ENCODE measurements at places on chromosomes 6 and 20.

DNA sequence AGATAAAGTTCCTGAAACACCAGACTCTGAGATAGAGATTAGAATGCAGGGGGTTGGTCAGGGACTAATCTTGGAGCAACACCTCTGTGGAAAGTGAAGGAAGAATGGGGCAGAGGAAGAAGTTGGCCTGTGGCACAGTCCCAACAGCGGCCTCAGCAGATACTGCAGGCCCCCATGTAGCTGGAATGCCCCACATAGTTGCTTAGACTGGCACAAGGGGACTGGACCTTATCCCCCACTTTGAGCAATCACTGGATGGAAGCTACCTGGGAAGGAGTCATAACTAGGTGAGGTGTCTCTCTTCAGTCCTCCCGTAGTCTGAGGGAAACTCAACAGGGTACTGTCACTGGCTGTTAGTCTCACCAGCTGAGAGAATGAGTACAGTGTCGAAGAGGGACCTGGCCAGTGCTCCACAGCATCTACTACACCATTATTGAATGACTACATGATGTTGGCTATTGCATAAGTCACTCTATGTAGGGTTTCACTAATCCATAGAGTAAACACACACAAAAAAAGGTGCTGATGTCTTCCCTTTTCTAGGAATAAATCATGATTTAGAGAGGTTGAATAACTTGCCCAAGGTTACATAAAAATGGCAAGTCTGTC, 47.5 kb downstream of the ADGRG6 start:
- H3K36me3 ChIP-seq: no peaks in the 10 kb centered on the region
- no peaks in the 10 kb centered on the region for H3K27me3 ChIP-seq
- no peaks in the 10 kb centered on the region for H3K4me1 ChIP-seq
- H3K27ac ChIP-seq: no peak overlapping the region

DNA sequence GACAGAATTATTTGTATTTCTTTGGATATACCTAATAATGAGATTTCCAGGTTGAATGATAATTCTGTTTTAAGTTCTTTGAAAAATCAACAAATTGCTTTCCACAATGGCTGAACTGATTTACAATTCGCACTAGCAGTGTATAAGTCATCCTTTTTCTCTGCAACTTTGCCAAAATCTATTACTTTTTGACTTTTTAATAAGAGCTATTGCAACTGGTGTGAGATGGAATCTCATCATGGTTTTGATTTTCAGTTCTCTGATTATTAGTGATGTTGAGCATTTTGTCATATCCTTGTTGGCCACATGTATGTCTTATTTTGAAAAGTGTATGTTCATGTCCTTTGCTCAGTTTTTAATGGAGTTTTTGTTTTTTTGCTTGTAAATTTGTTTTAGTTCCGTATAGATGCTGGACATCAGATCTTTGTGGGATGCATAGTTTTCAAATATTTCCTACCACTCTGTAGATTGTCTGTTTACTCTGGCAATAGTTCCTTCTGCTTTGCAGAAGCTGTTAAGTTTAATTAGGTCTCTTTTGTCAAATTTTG, 409.8 kb upstream of the CITED2 start:
- H3K27me3 ChIP-seq: no peaks in the 10 kb centered on the region
- H3K4me1 ChIP-seq: no peaks in the 10 kb centered on the region
- no peak for DNase-seq
- no peak overlapping the region for H3K27ac ChIP-seq

GRCh38 chr6:98828941-98829411, 5.4 kb upstream of the POU3F2 start:
- no peak overlapping the region for H3K4me3 ChIP-seq
- peaks cover 2% of the 10 kb centered on the region for H3K27me3 ChIP-seq
- H3K27ac ChIP-seq: no peak overlapping the region
- no peaks in the 10 kb centered on the region for H3K4me1 ChIP-seq
- DNase-seq: no peak

DNA sequence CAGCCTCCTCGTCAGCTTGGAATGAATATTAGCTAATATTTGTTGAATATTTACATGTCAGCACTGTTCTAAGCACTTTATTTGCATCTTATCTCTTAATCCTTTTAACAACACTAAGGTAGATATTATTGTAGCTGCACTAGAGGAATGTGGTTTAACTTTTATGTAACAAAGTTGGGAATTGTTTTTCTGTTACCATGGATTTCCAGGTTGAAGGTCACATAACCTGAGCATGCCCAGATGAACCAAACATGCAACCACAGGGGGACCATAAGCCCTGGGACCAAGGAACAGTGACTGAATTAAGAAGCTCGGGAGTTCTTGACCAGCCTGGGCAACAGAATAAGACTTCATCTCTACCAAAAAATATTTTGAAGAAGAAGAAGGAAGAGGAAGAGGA, 29.1 kb upstream of the YWHAB start:
- H3K27me3 ChIP-seq: no peaks in the 10 kb centered on the region
- H3K36me3 ChIP-seq: no peaks in the 10 kb centered on the region
- no peak overlapping the region for H3K4me3 ChIP-seq
- no peak overlapping the region for H3K27ac ChIP-seq

DNA sequence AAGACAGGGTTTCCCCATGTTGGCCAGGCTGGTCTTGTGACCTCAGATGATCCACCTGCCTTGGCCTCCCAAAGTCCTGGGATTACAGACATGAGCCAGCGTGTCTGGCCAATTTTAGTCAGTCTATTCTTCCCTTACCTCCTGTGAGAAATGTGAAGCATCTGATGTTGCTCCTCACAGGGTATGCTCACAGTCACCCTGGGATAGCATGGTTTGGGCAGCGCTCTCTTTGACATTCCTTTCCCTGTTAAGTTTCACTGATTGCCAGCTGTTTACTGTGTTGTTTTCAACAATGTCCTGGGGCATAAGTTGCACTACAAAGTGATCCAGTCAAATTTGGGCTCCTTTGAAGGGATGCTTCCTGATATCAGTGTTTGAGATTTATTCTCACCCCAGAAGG, 13.1 kb downstream of the CDC5L start:
- H3K36me3 ChIP-seq: peaks cover 7% of the 10 kb centered on the region
- DNase-seq: no peak
- H3K27ac ChIP-seq: no peak overlapping the region
- no peaks in the 10 kb centered on the region for H3K4me1 ChIP-seq

DNA sequence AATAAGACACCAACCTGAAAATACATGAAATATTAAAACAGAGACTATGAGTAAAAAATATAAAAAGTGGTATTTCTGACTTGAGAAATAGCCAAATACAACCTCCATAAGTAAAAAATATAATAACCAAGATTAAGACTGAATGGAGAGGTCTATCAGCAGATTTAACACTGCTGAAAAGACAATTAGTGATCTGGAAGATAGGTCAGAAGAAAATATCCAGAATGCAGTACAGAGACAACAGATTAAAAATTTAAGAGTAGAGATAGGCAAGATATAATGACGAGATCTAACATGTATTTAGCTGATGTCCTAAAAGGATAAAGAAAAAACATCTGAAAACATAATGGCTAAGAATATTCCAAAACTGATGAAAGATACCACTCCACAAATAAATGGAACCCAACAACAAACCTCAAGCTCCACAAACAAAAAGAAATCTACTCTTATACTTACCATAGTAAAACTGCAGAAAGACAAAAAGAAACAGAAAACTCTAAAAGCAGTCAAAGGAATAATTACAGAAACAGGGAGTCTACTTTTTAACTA, 18.8 kb downstream of the ESF1 start:
- H3K4me1 ChIP-seq: no peaks in the 10 kb centered on the region
- H3K4me3 ChIP-seq: no peak overlapping the region
- H3K27me3 ChIP-seq: peaks cover 2% of the 10 kb centered on the region
- H3K27ac ChIP-seq: no peak overlapping the region

- H3K4me1 ChIP-seq: peaks cover 2% of the 10 kb centered on the region
- H3K36me3 ChIP-seq: no peaks in the 10 kb centered on the region
- no peak overlapping the region for H3K4me3 ChIP-seq
- no peak overlapping the region for H3K27ac ChIP-seq
Measured at GRCh38 chr6:128259730-128260685, 260.4 kb downstream of the PTPRK start.

DNA sequence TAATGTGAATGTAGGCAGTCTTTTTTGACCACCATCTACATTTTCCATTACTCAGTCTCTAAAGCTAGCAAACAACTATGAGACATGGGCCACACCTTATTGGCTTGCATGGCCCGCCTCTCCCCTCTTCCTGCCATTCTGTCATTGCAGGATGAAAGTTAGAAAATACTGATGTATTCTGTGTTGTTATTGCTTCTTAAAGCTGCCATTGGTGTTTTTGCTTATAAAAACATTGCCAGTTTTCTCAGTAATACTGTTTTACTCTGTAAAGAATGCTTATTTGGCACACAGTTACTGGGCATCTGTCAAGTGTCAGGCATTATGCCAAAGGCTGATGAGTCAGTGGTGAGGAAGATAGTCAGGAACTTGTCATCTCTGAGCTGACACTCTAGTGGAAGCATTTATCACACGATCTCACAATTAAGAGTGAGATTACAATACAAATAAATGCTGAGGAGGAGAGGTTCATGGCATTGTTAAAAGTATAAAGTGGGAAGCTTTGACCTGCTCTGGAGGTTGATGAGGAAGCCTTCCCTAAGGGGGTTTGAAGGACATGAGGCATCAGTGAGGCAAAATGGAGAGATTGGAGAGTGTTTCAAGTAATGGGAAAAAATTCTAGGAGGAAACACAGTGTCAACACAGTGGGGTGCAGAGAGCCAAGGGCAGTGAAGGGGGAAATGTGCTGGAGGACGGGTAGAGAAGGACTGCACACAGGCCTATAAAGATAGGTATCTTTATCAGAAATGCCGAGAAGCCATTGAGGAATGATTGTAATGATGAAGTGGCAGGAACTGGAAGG, 14.7 kb downstream of the KLHL32 start:
- H3K4me1 ChIP-seq: peaks cover 4% of the 10 kb centered on the region
- DNase-seq: no peak
- no peak overlapping the region for H3K4me3 ChIP-seq
- H3K36me3 ChIP-seq: no peaks in the 10 kb centered on the region
- H3K27ac ChIP-seq: no peak overlapping the region

Data from aorta (tissue), 5 donors.